Inflammatory macrophage (primary cell): ENCODE measurements at places on chromosomes 1 and 21.

GRCh38 chr1:8004803-8005573 is 21.1 kb downstream of the ERRFI1 start:
- DNase-seq = peak; percentile 92

GRCh38 chr1:88549536-88549935 is 134.5 kb upstream of the PKN2 start:
- DNase-seq = no peak

DNA sequence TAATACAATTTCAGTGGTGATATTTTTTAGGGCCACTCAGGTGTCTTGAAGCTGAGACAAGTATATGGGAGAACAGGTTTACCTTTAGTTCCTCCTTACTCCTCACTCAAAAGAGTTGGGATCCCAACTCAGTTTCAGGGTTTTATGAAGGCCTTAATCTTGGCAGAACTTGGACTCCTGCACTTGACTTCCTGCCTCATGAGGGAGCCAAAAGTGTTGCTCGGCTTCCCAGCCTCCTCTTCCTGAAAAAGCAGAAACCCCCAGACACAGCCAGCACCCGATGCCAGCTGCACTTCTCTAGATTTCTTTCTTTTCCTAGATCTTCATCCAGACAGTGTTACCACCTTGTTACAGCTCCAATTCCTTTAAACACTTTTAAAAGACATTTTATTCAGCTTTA is 70.8 kb upstream of the TMPRSS2 start:
- peak; percentile 22 for DNase-seq

DNA sequence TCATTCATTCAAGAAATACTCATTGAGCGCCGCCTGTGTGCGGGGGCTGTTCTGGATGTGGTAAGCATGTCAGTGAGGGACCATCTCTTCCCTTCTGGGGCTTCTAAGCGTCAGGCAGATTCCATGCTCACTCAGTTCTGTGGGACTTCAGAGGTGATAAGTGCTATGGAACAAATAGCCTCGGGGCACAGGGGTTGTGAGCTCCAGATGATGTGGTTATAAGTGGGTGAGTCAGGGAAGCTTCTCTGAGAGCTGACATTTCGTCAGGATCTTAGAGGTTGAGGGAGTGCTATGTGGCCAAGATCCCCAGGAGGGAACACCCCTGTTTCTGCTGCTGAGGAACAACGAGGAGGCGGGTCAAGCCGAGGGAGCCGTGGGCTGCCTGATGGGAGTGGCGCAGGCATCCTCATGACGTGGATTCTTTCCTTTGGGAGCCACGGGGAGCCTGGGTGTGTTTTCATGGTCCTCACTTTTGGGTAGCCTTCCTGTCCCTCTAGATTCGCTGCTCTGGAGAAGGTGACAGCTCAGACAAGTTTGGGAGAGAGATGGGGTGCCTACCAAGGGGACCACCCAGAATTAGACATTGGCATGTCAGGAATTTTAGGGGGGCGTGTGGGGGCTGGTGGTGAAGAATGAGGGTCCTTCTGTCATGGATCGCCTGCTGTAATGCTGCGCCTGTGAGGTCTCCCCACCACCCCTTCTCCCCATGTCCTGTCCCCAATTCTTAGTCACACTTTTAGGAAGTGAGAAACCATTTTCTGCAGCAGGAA is 38.5 kb downstream of the HUNK start:
- no peak for DNase-seq

DNA sequence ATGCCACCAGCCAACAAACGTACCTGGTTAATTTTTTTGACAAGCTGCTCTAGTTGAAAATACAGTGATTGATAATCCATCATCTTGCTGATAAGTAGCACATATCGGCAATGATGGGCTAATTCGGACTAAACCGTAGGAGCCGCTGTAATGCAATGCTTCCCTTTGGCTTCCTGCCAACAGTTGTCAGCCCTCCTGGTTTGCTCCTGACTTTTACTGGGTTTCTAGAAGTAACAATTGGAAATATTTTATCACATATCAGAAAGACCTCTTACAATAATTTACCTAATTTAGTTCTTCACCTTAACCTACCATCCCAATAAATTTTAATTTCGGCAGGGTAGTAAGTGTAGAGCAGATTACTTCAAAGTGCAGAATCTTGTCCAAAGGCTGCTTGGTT is 148.5 kb downstream of the DHRS3 start:
- no peak for DNase-seq

- DNase-seq = no peak
Observed at GRCh38 chr21:41892726-41893125, 13.6 kb upstream of the PRDM15 start.

GRCh38 chr1:162135271-162135775 is 65.8 kb downstream of the NOS1AP start:
- no peak for DNase-seq

- no peak for DNase-seq
Observed at GRCh38 chr1:66539491-66539890, 5.5 kb downstream of the SGIP1 start.

DNA sequence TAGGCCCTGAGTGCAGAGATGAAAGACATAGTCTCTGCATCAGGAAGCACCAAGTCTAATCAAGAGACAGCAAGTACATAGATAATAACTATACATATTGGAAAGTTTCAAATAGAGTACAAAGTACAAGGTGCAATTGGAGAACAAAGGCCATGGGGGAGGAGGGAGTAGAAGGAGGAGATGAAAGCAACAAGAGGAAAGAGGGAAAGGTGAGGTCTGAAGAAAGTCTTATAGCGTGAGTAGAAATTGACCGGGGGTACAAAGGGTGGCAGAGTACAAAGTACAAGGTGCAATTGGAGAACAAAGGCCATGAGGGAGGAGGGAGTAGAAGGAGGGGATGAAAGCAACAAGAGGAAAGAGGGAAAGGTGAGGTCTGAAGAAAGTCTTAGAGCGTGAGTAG is 244.2 kb upstream of the JUN start:
- no peak for DNase-seq

GRCh38 chr1:155904261-155904660 is 6.9 kb downstream of the RIT1 start:
- DNase-seq = no peak

GRCh38 chr1:226786550-226786949 is 47.5 kb upstream of the ITPKB start:
- no peak for DNase-seq

DNA sequence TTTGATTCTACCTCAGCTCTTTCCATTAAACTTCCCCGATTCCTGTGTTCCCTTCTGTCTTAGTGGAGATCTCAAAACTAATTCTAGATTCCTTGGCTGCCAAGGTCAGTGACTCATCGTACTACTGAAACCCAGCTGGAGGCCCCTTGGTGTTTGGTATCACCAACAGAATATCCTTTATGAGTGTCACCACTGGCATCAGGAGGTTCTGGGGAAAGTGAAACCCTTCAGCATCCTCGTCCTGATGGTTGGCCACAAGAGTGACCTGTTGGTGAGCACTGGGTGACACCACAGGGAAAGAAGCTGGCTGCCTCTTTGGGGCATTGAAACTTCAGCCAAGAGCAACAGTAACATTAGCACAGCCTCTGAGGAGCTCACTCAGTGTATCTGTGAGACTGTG is 9.6 kb downstream of the RAB42 start:
- no peak for DNase-seq

GRCh38 chr1:7046314-7046713 is 261.1 kb downstream of the CAMTA1 start:
- no peak for DNase-seq

DNA sequence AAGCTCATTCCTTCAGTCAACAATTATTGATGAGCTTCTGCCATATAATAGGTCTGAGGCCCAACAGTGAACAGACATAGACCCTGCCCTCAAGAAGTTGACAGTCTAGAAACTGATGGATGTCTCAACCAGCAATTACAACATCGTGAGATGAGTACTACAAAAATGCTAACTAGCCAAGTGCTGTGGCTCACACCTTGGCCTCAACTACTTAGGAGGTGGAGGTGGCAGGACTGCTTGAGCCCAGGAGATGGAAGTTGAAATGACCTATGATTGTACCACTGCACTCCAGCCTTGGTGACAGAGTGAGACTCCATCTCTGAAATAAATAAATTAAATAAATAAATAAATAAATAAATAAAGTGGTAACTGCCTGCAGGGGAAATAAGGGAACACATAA is 11.7 kb upstream of the PTP4A2 start:
- DNase-seq = no peak
